ENCODE measurements at places on chromosomes 1 and 21. TPM values are rescaled to one million over a fixed set of nuclear protein-coding genes. Genes with fewer than 3 reads are reported as not detected.

- peak; percentile 57 for DNase-seq
Observed at GRCh38 chr1:94926126-94926914, 590 bp downstream of the CNN3 start.

- no peak for DNase-seq
Observed at GRCh38 chr1:171912509-171913175, 71.3 kb downstream of the DNM3 start.

DNA sequence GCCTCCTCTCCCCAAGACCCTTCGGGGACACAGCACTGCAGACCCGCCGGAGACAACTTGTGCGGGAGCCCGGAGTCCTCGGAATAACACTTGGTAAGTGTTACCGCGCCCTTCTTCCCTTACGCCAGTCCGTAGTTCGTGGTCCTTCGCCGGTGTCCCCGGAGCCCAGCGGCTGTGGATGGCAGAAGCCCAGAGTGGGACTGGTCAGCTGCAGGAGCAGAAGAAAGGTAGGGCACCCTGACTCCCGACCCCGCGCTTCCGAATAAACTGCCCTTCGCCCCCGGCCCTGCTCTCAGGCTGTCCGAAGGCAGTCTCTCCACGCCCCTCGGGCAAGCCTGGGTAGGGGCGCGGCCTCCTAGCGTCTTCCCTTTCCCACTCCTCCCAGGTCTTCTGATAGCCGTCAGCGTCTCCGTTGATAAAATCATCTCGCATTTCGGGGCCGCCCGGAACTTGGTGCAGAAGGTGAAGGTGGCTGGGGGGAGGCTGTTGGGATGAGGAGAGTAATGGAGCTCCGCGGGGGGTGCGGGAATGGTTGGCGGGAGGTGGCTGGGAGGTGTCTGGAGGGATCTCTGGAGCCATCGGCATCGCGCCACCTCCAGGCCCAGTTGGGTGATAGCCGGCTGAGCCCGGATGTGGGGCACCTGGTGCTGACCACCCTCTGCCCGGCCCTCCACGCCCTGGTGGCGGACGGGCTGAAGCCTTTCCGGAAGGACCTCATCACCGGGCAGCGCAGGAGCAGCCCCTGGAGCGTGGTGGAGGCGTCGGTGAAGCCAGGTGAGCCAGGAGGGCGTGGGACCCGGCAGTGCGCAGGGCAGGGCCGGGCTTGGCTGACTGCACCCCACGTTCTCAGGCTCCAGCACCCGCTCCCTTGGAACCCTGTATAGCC lies 4.3 kb downstream of the RUSC1 start:
- DNase-seq = peak; percentile 68

DNA sequence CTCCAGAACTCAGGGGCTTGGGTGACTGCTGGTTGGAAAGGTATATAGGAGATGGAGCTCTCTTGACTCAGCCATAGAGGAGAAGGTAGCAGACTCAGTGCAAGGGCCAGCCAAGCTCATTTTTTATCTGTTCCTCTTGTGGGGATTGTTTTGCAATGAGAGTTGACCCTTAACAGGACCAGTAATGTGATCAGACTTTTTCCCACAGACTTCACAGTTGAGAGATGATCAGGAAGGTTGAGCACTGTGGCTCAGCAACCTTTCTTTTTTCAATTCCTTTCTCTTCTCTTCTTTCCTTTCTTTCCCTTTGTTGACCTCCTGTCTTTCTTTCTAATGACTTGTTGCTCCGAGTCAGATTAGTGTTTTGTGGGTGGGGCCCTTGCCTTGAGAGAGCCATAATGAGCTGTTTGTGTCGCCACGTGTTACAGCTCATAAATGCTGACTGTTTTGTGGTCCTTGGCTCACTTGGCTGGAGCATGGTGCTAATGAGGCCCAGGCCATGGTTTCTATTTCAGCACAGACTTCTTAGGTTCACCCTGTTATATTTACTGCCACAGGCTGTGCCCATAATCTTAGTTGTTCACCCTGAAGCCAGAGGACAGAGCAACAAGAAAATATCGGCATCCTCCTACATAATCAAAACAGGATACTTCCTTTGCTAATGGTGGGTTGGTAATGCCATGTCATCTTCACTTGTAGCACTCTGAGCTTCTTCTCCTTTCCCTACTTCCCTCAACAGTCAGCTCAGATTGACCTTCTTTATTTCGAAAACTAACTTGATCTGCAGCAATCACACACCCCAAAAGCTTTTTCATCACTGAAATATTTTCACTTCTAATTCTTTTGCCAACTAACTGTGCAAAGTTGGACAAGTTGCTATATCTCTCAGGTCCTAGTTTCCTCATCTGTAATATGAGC lies 13.9 kb downstream of the ADAM30 start:
- no peak for DNase-seq

DNA sequence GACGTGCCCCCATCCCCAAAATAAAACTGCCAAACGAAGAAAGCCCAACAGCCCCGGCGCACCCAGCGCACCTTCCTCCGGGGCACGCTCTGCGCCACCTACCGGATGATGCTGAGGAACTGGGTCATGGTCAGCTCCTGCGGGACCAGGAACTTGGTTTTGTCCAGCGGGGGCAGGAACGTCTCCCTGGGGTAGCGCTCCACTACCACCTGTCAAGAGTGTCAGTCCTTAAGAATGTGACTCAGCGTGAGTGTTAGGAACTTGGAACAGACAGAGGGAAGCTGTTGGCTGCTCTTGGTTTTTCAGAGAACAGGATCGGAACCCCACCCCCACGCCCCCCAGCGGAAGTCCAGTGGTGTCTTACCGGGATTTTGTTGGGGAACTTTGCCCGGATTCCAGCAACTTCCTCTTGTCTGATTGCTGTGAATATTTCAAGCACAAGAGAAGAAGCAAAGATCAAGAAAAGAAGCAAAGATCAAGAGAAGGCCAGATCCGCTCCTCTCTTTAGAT lies 431 bp downstream of the MAP1LC3C start:
- peak; percentile 86 for DNase-seq

GRCh38 chr1:199002661-199003060 lies 363.8 kb downstream of the PTPRC start:
- no peak for DNase-seq

GRCh38 chr1:10639775-10640578 lies 156.5 kb downstream of the CASZ1 start:
- no peak for DNase-seq

DNA sequence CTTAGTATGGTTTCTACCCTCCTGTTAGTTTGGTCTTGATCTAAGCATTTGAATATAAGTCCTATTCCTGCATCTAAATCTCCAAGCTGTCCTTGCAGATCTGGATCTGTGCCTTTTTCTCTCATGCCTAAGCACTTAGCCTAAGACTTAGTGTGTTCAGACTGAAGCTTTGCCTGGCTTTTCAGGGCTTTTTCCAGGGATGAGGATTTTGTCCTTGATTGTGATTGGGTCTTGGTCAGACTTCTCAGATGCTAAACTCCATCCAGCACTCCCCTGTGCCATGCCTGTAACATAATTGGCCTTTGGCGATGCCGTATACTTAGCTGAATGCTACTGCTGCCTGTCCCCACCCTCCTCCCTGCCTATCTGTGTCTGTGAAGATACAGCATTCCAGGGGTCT lies 98.1 kb upstream of the NRIP1 start:
- no peak for DNase-seq

GRCh38 chr1:11150326-11150725 lies 38.8 kb upstream of the ANGPTL7 start:
- DNase-seq = no peak

DNA sequence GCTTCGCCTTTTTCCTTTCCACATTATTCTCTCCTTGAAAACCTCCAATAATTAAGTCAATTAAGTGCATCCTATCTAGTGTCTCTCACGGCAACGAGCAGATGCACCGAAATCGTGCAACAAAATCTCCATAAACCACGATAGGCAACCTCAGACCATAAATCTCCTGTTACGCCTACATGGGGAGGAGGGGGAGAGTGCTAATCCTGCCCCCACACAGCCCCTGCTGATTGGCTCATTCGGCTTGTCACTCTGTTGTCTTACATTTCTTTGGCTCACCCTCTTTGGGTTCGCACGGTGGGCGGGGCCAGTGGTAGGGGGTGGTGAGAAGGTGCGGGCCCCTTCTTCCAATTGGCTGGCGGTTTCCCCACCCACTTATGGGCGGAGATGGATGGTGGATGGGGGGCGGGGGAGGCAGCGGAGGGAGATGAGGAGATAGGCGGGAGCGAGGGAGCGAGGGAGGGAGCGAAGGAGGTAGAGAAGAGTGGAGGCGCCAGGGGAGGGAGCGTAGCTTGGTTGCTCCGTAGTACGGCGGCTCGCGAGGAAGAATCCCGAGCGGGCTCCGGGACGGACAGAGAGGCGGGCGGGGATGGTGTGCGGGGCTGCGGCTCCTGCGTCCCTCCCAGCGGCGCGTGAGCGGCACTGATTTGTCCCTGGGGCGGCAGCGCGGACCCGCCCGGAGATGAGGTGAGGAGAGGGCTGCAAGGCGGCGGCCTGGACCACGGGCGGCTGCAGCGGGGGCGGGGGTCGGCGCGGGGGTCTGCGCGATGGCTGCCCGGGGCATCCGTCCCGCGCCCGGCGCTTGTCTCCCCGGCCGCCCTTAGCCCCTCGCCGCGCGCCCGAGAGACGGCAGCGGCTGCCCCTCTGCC lies at the start of gene ITSN1:
ITSN1 (plus strand) TSS at position 475 of the 869 bp plus-strand sequence. CDS start 76,328 bp downstream, outside the sequence.
- DNase-seq = peak; percentile 98

DNA sequence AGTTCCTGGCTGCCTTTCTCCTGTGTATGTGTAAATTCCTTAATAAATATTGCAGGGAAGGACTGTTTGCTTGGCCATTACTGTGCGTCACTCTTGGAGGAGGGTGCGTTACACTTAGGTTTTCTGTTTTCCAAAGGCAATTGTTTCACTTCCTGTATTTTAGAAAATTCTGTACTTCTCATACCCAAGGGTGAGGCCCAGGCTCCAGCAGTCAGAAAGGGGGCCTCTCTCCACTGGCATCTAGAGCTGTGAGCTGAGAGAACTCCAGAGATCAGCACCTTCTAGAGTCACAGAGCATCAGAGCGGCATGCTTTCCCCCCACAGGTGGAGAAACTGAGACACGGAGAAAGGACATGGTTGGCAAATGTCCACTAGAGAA lies 27.0 kb upstream of the ZFP69B start:
- no peak for DNase-seq

GRCh38 chr21:42352441-42353095 lies 1.8 kb upstream of the TFF2 start:
- DNase-seq = peak; percentile 5

DNA sequence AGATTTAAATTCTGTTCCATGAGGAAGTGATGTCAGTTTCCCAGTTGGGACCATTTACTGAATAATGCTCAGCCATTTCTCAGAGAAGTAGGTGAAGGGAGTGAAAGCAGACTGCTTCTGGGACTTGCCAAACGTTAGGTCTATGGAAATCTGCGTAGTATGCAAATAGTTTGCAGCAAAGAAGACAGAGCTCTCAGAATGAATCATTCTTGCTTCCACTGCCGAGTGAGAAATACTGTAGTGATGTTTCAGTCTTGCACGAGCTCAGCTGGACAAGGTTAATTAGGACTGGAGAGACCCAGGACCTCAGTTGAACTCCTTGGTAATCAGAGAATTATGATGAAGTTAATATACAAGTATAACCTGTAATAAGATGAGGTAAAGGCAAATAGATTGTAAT lies 317.7 kb upstream of the DAB1 start:
- no peak for DNase-seq

- no peak for DNase-seq
Observed at GRCh38 chr1:86030180-86030579, 126.4 kb downstream of the COL24A1 start.

GRCh38 chr1:247747616-247748015 lies 325 bp downstream of the OR14A2 start:
- DNase-seq = peak; percentile 63

GRCh38 chr1:99771513-99771918 lies 5.1 kb upstream of the FRRS1 start:
- DNase-seq = no peak

DNA sequence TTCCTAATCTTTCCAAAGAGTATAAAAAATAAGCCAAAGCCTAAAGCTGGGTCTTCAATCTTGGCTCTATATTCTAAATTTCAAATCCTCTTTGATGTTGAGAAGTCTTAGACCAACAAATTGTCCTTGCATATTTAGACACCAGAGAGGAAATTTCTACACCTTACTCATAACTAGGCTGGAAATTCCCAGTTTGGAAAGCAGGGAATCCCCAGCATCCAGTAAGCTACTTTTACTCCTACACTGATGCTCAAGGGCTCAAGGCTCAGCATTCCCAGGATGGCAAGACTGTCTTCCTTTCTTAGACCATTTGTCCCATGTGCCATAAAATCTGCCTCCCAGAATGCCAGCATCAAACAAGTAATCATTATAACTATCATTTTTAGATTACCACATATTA lies 28.3 kb downstream of the PRDX6 start:
- no peak for DNase-seq

- no peak for DNase-seq
Observed at GRCh38 chr1:172999349-172999748, 51.4 kb downstream of the TNFSF18 start.

DNA sequence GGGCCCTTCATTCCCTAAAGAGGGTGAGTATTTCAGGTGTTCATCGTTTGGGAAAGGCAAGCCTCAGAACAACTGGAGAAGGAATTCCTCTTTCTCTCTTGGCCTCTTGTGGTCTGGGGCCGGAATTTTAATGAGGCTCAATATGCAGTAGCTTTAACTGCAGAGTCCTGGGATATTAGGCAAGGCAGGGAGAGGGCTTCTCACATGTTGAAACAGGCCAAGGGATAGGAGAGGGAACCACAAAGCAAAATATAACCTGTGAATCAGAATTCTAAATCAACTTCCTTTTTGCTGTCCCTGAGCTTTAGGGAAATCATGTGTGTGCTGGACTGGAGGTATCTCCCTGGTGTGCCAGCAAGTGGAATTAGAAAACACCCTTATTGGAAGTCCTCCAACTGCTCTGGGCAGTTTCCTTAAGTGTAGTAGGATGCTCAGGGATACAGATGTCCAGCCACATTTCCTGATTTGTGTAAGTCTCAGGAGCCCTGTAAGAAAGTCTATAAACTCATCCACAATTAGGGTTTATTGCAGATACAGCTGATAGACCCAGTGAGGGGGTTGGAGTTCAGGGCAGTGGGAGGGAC lies 215.8 kb upstream of the ZRANB2 start:
- peak; percentile 28 for DNase-seq

DNA sequence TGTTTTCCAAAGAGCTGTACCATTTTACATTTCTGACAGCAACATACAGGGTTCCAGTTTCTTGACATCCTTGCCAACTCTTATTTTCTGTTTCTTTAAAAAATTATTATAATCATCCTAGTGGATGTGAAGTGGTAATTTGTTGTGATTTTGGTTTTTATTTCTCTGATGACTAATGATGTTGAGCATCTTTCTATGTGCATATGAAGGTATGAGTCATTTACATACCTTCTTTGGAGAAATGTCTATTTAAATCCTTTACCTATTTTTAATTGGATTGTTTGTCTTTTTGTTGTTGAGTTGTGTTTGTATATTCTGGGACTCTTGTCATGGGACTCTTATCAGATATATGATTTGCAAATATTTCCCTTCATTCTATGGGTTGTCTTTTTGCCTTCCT lies 20.8 kb upstream of the MPC2 start:
- DNase-seq = peak; percentile 15

The SFN gene
- total RNA-seq = 7.0 TPM

The ETV3 gene
- total RNA-seq = 12.0 TPM

The F13B gene
- total RNA-seq = not detected

The TMPRSS2 gene
- not detected for total RNA-seq

The F3 gene
- 24.7 TPM for total RNA-seq

The PKLR gene
- not detected for total RNA-seq

The S100A5 gene
- total RNA-seq = 2.4 TPM

The LRRC7 gene
- total RNA-seq = not detected

The OR10J1 gene
- total RNA-seq = not detected

The CFAP57 gene
- total RNA-seq = 0.33 TPM

The FCRLB gene
- 17.0 TPM for total RNA-seq

The KRTAP10-12 gene
- total RNA-seq = not detected

The LMNA gene
- total RNA-seq = 846 TPM

The CRYAA gene
- total RNA-seq = not detected

The TMEM52 gene
- total RNA-seq = 0.69 TPM

All from HT1080 (cell line).